NCI-H446 treated with DMSO at 0.1 percent for 48 hours (cell line): ENCODE measurements at places on chromosomes 1 and 21.

DNA sequence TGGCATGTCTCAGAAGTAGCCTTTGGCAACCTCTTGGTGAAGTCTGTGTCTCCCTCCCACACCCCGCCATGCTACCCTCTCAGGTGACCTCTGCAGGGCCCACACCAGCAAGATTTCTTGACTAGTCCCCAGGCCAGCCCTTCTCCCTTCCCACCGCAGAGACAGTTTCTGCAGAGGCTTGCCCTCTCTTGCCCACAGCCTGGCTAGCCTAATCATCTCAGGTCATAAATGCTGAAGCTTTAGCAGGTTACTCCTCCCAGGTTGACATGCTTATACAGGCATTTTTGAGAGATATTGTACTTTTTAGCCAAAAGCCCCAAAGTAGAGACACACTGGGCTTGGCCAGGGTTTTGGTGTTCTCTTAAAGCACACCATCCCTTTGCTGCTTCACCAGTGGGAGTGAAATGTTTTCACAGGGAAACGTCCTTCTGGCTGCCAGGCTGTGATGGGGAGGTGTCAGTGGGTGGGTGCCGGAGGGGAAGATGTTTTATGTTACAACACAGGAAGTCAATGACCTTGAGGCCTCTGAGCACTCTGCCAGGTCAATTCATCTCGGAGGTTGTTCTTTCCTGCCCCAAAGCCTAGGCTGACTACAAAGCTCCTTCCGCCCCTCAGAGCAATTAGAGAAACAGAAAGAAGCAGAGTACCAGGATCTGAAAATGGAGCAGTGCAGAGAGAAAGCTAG is 58.5 kb downstream of the STYXL2 start:
- no peak for DNase-seq

DNA sequence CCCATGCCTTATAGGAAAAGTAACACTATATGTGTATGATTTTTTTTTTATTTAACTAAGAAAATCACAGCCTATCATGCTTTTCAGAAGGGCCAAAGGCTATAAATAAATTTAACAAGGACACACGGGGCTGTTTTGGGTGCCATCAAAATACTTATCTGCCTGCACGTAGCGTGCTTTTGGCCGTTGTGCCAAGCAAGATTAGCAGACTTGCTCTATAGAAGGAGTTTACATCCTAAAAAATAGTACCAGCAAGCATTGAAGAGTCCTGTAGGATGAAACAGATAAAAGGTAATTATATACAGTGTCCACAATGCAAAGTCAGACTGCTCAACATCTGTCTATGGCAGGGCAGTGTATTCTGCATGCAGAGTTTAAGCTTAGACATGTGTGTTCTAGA is 3.7 kb downstream of the OLIG1 start:
- DNase-seq = no peak

DNA sequence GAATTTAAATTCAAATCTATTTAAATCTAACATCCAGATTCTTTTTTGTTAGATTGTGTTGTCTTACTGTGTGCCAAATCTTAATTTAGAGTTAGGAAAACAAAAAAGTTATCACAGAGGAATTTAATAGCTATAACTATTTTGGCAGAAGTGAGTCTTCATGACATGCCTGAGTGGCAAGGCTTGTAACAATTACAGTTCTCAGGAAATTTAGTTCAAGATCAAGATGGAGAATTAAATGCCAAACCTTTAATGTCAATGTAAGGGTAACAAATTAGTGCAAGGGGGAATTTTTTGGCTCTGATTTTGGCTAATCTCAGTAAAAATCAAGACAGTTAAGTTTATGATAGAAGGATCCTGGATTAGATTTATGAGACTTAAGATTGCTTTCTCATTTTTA is 58.4 kb downstream of the GDAP2 start:
- no peak for DNase-seq

DNA sequence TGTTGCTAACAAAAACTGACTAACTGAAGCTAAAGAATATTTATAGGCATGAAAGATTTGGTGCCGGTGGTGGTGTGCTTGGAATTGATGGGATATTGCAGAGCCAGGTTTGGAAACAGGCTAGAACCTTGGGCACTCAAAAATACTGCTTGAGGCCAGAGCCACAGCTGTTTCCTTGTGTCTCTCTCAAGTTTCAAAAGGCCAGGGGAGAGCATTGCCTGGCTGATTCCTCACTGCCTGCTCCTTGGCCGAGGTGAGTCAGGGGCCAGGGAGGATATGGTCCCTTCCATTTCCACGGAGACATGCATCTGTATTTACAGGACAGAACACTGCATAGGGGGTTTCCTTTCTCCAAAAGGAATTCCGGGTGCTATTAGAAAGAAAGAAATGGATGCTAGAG is 36.1 kb upstream of the IVNS1ABP start:
- no peak for DNase-seq

DNA sequence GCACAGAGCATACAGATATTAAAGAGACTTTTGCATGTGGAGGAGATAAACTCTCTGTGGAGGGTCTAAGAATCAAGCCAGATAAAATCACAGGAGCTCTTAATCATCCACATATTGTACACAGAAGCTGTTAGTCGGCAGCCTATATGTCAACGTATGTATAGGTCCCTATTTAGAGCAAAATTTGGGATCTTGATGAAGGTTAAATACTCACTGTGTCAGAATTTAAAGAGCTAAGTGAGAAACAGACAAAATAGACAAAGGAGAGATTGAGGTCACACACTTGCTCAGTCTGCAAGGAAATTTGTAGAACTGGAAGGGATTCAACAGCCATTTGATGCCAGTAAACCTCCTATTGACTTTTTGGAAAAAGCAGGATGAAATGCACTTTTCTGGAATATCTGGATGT is 4.1 kb upstream of the IRF2BP2 start:
- DNase-seq = peak; percentile 45

GRCh38 chr1:8135250-8135649 is 109.1 kb upstream of the ERRFI1 start:
- DNase-seq = no peak

GRCh38 chr1:37605806-37606474 is 10.2 kb upstream of the GNL2 start:
- DNase-seq = no peak

GRCh38 chr1:91569411-91570119 is 68.9 kb downstream of the CDC7 start:
- DNase-seq = no peak

GRCh38 chr1:108913105-108913948 is 36.5 kb downstream of the GPSM2 start:
- peak; percentile 53 for DNase-seq

DNA sequence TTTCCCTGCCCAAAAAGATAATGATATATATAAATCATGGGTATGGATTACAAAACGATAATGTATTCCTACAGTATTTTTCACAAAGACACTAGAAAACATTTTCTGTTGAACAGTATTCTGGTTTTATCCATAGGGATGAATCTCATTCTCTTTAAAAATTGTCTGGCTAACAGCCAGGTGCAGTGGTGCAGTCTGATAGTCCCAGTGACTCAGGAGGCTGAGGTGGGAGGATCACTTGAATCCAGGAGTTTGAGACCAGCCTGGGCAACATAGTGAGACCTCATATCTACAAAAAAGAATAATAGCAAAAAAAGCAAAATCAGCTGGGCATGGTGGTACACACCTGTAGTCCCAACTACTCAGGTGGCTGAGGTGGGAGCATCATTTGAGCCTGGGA is 23.3 kb downstream of the PIP5K1A start:
- DNase-seq = no peak

- no peak for DNase-seq
Observed at GRCh38 chr1:205600085-205600484, 31.7 kb downstream of the ELK4 start.
